Omental fat pad (tissue), 4 donors: ENCODE measurements at places on chromosomes 2 and 18. TPM values are rescaled to one million over a fixed set of nuclear protein-coding genes. Genes with fewer than 3 reads are reported as not detected.

- no peak for DNase-seq
Measured at GRCh38 chr2:215746226-215746886, 267.0 kb downstream of the MREG start.

The CNGA3 gene
- total RNA-seq = not detected

The GULP1 gene
- total RNA-seq = 15.1 TPM

DNA sequence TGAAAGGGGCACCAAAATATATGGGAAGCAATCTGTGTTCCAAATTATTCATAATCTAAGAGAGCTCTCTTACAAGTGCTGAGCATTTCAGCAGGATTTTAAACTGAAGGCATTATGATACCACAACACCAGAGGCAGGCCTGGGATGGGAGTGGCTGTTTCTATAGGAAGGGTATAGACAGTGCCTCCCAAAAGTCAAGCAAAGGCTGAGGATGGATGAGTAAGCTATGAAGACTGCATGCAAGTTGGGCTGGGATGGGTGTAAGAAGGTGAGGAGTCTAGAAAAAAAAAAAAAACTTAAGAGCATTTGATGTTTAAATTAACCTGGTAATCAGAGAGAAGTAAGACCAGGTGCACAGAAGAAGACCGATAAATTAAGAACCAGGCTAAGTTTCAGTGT is 132.5 kb downstream of the OSR1 start:
- DNase-seq = no peak

- DNase-seq = no peak
Measured at GRCh38 chr2:10238991-10239485, 63.7 kb upstream of the HPCAL1 start.

DNA sequence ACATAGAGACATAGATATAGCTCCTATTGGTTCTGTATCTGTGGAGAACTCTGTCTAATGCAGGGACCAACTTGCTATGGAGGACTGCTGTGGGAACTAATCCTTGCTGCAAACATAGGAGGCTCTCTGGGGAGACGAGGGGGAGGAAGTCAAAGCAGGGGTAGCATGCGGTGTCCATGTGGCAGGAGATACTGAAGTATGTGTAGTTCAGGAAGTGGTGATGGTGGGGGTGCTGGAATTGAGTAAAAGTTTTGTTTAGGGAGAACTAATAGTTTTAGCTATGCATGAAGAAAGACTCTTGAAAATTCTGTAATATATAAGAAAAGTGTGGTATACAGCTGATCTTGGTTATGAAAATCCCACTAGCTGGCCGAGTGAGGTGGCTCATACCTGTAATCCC is 62.0 kb downstream of the ANKRD44 start:
- no peak for DNase-seq

The FAP gene
- total RNA-seq = 6.4 TPM

- no peak for DNase-seq
Measured at GRCh38 chr2:239202343-239202742, 198.5 kb downstream of the HDAC4 start.

- no peak for DNase-seq
Measured at GRCh38 chr2:230382108-230382507, 33.9 kb upstream of the SP100 start.

- no peak for DNase-seq
Measured at GRCh38 chr2:106232638-106233349, 38.7 kb upstream of the UXS1 start.

The ASB18 gene
- not detected for total RNA-seq

DNA sequence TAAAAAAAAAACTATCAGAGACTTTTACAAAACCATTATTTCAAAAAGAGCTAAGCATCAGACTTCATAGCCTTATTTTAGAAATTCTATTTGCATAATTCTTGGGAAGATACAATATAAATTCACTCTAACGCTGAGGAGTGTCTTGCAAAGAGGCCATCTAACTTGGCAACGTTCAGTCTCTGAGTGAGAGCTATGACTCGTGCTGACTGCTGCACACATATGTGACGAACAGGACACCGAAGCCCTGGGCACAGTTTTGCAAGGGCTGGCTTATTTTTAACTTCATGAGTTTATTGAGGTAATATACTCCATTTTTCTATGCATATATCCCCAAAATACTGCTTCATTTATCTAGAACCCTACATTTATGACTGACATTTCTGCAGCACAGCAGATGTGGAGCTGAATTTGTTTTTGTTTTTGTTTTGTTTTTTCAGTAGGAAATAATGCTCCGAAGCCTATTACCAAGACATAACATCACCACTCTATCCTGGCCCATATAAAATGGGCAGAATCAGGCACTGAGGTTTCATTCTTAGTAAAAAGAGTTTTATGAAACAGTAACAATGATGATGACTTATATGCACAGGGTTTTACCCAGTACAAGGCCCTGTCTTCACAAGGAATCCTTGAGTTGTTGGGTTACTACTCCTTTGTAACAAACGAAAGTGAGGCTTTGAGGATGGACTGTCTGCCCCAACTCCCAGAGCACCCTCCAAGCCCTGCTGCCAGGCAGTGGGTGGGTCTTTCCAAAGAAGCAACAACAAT is 68.3 kb downstream of the CRACDL start:
- no peak for DNase-seq

- no peak for DNase-seq
Measured at GRCh38 chr18:73990258-73990657, 157.4 kb downstream of the FBXO15 start.

DNA sequence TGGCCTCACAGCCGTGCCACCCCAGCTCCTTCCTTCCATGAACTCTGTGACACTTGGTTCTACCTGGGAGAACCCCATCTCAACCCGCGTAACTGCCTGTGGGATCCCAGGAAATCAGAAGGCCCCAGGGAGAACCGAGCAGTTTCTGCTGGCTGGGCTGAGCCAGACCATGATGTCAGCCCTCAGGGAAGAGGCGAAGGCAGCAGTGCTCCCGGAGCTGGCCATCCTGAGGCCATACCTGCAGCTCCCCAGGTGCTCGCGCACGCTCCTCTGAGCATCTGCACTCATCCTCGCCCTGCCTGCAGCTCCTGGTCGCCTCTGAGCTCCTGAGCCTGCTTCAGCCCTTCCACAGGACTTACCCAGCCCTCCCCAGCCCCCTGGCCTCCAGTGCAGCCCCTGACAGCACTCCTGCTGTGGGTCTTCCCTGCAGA is 186.1 kb downstream of the SEPTIN10 start:
- no peak for DNase-seq

DNA sequence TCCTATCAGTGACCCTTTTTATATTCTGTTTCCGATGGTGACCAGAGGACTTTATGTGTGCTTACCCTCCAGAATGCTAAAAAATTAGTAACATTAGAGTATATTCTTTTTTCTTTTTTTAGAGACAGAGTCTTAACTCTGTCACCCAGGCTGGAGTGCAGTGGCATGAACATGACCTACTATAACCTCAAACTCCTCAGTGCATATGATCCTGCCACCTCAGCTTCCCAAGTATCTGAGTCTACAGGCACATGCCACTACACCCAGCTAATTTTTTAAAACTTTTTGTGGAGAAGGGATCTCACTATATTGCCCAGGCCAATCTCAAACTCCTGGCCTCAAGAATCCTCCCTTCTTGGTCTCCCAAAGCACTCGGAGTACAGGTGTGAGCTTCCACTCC is 74.6 kb downstream of the MALT1 start:
- no peak for DNase-seq

The UCN gene
- total RNA-seq = 2.7 TPM

DNA sequence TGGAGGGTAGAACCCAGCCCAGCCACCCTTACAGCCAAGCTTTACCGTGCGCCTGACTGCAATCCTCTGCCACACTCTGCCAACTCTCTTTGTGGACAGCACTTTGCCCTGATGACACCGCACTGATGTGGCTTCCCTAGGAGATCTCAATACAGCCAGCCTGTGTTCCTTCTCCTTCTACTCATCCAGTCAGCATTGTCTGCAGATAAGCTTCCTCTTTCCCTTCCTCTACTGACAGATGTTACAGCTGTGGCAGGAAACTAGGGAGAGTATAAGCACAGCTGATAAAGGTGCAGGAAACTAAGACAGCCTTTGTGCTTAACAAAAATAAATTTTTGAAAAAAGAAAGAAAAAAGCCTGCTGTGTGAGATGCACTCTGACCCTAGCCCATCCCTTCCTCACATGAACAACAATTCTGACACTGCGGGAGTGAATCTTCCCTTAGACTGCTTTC is 25.0 kb downstream of the CEP68 start:
- DNase-seq = no peak

- DNase-seq = no peak
Measured at GRCh38 chr18:34495506-34495905, 214.6 kb upstream of the DTNA start.

The CCDC68 gene
- 8.5 TPM for total RNA-seq

The D2HGDH gene
- total RNA-seq = 19.7 TPM

The CIAO1 gene
- 102 TPM for total RNA-seq

The KCNG2 gene
- 0.96 TPM for total RNA-seq

The IGFBP2 gene
- total RNA-seq = 126 TPM

The SERPINB10 gene
- 1.7 TPM for total RNA-seq

- DNase-seq = no peak
Measured at GRCh38 chr2:226715347-226715990, 84.2 kb downstream of the IRS1 start.

GRCh38 chr2:142742371-142743214 is 134.9 kb upstream of the KYNU start:
- no peak for DNase-seq

DNA sequence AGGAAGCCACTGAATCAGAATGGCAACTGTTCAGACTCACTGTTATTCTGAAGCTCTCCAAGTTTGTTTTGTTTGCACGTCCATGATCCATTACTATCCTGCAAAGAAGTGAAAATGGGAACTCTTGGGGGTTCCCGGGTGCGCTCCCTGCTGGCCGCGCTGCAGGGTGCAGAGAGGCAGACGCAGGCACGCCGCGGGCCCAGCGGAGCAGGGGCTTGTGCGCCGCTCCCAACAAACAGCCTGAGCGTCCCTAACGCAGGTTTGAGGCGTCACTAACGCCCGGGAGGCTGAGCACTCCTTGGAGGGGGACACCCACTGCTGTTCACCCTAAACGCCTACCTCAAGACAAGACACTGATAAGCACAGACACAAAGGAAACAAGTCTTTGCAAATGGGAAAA is 14.3 kb upstream of the PIEZO2 start:
- no peak for DNase-seq

GRCh38 chr2:42087857-42088195 is 40.0 kb downstream of the PKDCC start:
- DNase-seq = no peak

GRCh38 chr2:147164563-147164962 is 680.3 kb upstream of the ACVR2A start:
- no peak for DNase-seq

The GAREM2 gene
- 1.0 TPM for total RNA-seq

The PTPRN gene
- 0.12 TPM for total RNA-seq

The ERFE gene
- not detected for total RNA-seq

- no peak for DNase-seq
Measured at GRCh38 chr2:36451512-36451911, 95.9 kb downstream of the CRIM1 start.

- DNase-seq = no peak
Measured at GRCh38 chr2:142300517-142300916, 169.7 kb upstream of the LRP1B start.

DNA sequence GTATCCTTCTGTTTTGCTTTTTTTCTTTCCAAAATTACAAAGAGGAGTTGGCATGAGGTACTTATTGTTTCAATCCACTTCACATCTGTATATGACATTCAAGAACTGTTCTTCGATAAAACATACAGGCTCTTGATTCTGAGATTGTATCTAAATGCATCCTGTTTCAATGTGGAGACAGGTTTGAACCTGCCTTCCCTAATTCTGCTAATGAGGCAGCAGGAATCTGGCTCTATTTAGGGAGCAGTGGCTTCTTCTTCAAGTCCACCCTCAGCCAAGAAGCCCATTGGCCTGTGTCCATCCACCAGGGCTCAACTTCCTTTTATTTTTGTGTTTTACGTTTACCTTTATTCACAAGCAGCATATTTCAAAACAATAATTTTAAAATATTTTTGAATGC is 84.8 kb upstream of the PIK3C3 start:
- no peak for DNase-seq

- no peak for DNase-seq
Measured at GRCh38 chr2:119744335-119744939, 15.3 kb upstream of the PTPN4 start.

DNA sequence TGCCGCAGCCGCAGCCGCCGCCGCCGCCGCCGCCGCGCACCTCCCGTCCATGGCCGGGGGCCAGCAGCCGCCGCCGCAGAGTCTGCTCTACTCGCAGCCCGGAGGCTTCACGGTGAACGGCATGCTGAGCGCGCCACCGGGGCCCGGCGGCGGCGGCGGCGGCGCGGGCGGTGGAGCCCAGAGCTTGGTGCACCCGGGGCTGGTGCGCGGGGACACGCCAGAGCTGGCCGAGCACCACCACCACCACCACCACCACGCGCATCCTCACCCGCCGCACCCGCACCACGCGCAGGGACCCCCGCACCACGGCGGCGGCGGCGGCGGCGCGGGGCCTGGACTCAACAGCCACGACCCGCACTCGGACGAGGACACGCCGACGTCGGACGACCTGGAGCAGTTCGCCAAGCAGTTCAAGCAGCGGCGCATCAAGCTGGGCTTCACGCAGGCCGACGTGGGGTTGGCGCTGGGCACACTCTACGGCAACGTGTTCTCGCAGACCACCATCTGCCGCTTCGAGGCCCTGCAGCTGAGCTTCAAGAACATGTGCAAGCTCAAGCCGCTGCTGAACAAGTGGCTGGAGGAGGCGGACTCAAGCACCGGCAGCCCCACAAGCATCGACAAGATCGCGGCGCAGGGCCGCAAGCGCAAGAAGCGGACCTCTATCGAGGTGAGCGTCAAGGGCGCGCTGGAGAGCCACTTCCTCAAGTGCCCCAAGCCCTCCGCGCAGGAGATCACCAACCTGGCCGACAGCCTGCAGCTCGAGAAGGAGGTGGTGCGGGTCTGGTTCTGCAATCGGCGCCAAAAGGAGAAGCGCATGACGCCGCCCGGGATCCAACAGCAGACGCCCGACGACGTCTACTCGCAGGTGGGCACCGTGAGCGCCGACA is 2.4 kb downstream of the POU3F3 start:
- DNase-seq = no peak

GRCh38 chr18:75114231-75114764 is 94.6 kb downstream of the PTGR3 start:
- no peak for DNase-seq
